ENCODE measurements at places on chromosomes 12 and 14.

GRCh38 chr12:85156569-85156968, 120.4 kb downstream of the LRRIQ1 start:
- DNase-seq = no peak

- no peak for DNase-seq
Observed at GRCh38 chr14:54446161-54446693, 5.1 kb upstream of the CNIH1 start.

DNA sequence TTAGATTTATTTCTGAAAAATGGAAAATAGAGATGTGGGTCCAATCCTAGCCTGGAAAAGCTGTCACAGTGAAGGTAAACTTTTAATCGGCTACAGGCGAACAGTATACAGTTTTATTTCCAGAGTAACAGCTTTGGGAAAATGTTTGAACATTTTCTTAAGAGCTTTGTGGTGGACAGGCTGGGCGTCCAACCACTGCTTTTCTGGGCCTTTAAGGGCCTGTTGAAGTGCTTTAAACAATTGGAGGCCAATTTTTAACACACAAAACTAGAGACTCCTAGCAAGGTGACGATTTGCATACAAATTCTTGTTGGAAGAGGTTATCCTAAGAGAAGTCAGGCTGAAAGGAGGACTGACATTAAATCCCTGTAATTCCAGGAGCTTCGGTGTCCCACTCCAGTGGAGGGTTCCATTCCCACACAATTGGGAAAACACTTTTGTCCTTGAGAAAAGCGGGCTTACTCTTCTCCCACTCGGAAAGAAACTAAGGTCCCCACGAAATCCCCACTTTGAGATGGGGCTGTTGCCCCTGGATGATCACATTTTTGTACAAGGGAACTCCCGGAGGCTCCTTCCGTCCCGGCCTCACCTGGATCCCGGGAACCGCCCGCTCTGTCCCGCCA, 26.9 kb downstream of the BCL11B start:
- no peak for DNase-seq

DNA sequence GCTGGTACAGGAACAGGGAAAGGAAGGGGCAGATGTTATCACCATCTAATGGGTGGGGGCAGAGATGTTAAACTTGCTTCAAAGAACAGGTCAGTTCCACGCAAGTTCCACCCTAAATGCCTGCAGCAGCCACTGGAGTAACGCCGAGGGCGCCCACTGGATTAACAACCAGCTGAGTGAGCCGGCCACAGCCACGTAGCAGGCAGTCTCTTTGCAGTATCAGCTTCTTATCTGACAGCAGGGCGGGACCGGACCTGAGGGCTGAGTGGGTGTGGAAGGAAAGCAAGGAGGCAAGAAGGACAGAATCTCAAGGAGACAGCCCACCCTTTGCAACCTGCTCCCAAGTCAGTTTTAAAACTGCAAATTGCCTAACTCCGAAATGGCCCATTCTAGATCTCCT, 38.4 kb upstream of the FOXN3 start:
- no peak for DNase-seq

- DNase-seq = no peak
Observed at GRCh38 chr12:89349814-89350213, 2.5 kb downstream of the DUSP6 start.

- DNase-seq = no peak
Observed at GRCh38 chr14:101707863-101708620, 53.5 kb upstream of the PPP2R5C start.

DNA sequence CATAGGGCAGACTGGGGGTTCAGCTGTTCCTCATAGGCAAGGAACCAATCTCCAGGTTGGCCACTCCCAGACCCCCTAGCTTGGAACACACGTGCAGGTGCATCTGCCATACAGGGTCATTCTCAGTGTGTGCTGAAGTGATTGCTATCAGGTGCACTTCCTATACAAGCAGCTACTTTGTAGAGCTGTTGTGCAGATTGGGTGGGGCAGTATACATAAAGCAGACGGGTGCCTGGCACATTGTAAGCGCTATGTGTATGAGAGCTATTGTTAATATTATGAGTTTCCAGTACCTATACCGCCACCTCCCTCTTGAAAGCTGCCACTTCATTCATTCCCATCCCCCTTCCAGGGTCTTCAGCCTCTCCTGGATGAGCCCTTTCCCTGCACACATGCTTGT, 17.3 kb downstream of the IRF2BPL start:
- no peak for DNase-seq

DNA sequence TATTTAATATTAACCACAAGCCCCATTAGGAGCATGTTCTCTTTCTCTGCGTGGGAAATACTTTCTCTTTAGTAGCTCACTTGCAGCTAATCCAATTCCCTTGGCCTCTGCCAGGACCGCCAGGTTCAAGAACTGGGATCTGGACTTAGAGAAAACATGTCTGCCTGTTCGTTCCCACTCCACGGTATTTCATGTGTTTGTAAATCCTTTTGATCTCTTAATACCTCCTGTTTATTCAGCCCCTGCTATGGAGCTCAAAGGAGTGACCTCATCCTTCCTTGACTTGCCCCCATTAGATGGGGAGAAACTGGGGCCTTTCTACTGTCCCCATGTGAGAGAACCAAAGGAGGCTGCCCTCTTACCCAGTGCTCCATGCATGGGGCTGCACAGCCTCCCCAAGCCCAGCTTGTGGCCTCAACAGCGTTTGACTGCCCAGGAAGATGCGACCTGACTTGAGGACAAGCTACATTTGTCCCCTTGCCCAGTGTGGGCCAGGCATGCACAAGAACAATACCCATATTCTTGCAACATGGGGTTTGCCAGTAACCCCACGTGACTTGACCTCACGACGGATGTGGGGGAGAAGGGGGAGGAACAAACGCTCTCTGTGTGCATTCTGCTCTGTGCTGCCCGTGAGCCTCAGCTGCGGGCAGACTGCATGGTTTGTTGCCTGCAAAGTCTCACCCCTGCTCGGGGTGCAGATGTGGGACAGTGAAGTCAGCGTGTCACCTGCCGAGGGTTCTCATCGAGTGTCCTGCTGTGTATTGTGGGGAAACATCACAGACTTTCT, 30.3 kb downstream of the CD9 start:
- no peak for DNase-seq

DNA sequence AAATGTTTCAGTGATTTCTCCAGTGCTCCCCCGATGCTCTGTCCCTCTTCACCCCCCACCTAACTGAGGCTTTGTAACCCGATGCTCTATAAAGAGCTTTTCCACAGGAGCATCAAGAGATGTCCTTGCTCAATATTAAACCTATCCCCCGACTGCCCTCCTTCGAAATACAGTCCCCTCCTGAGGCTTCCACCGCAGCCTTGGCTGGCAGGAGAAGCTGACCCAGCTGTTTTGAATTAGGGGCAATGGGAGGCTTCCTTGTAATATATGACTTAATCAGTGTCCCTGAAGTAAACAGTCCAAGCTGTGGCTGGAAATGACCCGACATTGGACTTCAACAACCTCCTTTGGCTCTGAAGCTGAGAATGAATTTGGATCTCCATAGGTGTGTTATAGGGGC, 62.4 kb downstream of the TMEM30B start:
- no peak for DNase-seq

- DNase-seq = no peak
Observed at GRCh38 chr12:52228931-52229330, 4.1 kb upstream of the KRT7 start.

DNA sequence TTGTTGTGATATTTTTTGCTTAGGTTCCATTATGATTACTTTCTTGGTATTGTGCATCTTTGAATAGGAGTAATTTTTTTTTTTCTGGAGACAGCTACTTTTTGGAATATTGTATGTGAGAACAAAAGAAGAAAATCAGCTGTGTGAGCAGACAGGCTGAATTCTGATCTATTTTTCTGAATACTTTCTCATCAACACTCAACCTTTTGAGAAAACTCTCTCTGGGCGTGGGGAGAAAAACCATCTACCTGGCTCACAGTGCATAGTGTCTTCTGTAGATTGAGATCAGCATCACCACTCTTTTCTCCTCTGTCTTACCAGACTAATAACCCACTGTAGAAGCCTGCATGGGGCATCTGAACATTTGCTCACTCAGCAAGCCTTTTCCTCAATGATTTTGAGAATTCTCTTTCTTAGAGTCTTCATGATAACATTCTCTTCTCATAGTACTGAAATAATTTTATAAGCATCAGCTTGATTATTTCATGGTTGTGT, 3.3 kb downstream of the PIK3C2G start:
- no peak for DNase-seq

- no peak for DNase-seq
Observed at GRCh38 chr12:54650409-54650808, 2.2 kb upstream of the DCD start.

DNA sequence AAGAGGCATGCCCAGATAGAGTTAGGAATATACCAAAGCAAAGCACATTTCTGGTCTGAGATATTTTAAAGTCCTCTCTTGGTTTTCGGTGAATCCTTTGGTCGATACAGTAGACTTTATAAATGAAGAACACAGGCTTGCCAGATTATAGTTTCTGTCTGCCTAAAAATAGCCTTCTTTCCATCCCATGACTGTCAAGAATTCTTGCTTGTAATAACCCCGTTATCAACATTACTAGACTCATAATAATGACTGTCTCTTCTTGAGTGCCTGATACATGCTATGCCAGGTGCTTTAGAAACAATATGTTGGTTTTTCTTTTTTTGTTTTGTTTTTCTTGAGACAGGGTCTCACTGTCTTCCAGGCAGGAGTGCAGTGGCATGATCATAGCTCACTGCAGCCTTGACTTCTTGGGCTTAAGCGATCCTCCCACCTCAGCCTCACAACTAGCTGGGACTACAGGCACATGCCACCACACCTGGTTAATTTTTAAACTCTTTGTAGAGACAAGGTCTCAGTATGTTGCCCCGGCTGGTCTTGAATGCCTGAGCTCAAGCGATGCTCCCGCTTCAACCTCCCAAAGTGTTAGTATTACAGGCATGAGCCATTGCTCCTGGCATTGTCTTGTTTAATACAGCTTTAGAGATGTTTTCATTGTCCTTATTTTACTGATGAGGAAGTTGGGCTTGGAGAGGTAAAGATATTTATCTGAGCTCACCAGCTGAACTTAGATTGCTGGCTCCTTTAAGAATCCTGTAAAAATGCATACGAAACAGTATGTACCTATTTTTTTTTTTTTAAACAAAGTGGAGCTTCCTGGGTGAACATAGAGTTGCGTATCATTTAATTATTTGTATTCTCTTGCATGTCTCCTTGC, 30.4 kb downstream of the CHST11 start:
- no peak for DNase-seq

- no peak for DNase-seq
Observed at GRCh38 chr12:116280595-116281290, 3.2 kb upstream of the MED13L start.

DNA sequence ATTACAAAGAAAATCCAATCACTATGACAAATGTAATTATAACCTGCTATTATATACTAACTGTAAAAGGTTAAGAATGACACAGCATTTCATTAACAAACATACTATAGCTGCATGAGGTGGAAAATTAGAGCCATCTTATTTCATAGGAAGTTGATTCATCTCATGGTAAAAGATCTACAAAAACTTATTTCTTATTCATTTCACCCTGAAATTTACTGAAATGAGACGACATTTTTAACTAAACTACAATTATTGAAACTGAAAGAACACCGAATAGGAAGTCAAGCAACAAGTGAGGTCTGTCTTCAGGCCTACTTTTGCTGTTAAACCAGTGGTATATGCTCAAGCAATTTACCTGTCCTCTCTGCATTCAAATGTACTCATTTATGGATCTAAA, 87.2 kb downstream of the CEP83 start:
- no peak for DNase-seq

DNA sequence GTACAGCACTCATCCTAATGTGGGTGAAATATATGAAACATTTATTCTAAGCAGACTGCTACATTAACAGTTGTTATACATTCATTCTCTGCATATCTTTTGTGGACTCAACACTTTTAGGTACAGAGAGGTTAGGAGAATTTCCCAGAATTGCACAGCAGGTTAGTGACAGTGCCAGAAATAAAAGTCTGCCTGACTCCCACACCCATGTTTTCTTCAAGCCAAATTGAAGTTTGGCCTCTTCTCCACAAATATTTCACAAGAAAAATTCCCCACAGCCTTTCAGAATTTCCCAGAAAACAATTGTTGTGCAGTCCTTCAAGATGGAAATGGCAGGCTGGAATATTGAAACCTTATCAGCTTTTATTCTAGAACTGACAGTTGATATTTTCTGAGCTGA, 464.8 kb downstream of the RAD51B start:
- no peak for DNase-seq

DNA sequence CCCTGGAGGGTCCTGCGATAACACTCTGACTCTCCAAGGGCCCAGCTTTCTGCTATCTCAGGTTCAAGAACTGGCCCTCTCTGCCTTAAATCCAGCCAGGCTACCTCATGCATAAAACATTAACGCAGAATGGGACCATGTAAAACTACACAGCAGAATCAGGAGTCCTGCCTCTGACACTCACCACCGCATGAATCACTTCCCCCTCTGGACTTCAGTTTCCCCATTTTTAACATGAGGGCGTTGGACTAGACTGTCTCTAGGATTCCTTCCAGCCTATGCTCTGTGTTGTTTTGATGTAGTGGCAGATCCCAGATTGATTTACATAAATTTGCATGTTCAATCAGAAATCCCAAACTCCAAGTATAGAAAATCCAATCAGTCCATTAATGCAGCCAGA, 3.3 kb downstream of the NCKAP5L start:
- no peak for DNase-seq

GRCh38 chr12:106941481-106942156, 14.1 kb upstream of the TMEM263 start:
- DNase-seq = no peak

DNA sequence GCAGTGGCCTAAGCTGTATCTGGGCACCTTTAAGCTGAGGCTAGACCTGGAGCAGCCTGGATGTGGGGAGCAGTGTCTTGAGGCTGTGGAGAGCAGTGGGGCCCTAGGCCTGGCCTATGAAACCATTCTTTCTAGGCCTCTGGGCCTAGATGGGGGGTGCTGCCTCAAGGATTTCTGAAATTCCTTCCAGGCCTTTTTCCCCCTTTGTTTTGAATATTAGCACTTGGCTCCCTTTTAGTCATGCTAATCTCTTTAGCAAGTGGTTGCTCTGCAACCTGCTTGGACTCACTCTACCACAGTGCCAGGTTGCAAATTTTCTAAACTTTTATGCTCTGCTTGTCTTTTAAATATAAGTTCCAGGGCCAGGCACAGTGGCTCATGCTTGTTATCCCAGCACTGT, 41.6 kb upstream of the RFX4 start:
- DNase-seq = no peak

- no peak for DNase-seq
Observed at GRCh38 chr12:81809829-81810595, 50.9 kb upstream of the PPFIA2 start.

All from cortex of kidney (tissue), 1 donor.